Testis (tissue), 5 donors: ENCODE measurements at places on chromosomes 4 and X.
A peak's percentile ranks its signal among the peaks of the same experiment; 100 is the strongest.

DNA sequence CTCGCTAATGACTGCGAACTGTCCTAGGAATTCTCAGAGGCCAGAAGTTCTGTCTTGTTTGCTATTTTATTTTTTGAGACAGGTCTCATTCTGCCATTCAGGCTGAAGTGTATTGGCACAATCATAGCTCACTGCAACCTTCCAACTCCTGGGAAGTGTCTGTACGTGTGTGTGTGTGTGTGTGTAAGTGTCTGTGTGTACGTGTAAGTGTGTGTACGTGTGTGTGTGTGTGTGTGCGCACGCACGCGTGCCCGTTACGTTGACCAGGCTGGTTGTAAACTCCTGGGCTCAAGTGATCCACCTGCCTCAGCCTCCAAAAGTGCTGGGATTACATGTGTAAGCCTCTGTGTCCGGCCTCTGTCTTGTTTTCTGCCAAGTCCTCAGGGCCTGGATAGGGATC lies 10.4 kb upstream of the CDK16 start:
- DNase-seq, result no peak

- DNase-seq, result no peak
Observed at GRCh38 chrX:153302796-153303195, 18.8 kb downstream of the PNMA6F start.

GRCh38 chr4:159685340-159686092 lies 582.6 kb downstream of the RAPGEF2 start:
- no peak for DNase-seq

GRCh38 chr4:13902146-13902545 lies 274.6 kb upstream of the BOD1L1 start:
- DNase-seq, result no peak

- no peak for DNase-seq
Observed at GRCh38 chr4:123503698-123504363, 107.2 kb downstream of the SPRY1 start.

- no peak for DNase-seq
Observed at GRCh38 chrX:54230435-54231148, 47.5 kb upstream of the FAM120C start.

- no peak for DNase-seq
Observed at GRCh38 chr4:169071747-169072146, 61.7 kb upstream of the CBR4 start.

DNA sequence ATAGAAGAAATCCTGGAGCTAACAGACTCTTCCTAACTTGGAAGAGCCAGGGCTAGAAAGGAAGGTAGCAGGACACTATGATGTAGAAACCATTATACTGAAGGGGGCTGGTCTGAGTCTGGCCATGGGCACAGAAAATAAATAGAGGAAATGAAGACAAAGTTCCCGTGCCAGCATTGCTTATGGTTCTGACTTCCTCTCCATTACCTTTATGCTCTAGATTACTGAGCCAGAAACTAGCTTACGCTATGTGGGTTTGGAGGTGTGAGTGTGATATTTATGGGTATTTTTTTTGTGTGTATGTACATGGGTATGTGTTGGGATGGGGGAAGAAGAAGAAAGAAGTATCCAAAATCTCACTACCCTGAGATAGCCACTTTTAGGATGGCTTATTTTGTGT lies 148.3 kb downstream of the GLUD2 start:
- DNase-seq, result no peak

DNA sequence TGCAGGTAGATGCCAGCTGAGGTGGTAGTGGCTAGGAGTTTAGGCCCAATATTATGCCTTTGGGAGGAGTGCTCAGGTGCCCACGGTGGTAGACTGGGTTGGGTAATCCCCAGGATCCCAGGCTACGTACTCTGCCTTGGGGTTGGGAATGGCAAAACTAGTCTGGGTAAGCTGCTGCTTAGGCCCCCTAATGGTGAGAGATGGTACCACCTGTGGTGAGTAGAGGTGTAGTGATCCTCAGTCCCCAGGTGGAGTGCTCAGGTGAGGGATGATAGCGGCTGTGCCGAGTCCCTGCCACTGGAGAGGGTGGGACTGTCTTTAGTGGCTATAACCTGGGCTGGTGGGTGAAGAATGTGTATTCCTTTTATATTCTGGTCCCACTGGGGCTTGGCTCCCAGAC lies 75.2 kb downstream of the IL1RAPL2 start:
- no peak for DNase-seq

DNA sequence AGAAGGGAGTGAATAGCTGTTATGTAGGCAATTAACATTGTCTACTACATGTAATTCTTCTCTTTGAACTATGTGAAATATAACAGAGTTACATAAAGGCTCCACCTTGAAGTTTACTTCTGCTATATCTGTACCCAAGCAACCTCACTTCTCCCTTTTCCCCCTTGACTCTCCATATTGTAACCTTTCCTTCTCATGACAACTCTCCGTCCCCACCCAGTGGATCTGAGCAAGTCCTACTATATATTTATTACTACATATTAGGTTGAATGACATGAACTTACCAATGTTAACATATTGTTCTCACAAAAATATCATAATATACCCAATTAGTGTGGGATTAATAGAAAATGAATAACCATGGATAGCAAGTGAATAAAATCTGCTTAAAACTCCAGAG lies 93.2 kb upstream of the ATP8A1 start:
- peak; percentile 16 for DNase-seq

GRCh38 chr4:183288955-183289354 lies 31.1 kb downstream of the CLDN22 start:
- no peak for DNase-seq

DNA sequence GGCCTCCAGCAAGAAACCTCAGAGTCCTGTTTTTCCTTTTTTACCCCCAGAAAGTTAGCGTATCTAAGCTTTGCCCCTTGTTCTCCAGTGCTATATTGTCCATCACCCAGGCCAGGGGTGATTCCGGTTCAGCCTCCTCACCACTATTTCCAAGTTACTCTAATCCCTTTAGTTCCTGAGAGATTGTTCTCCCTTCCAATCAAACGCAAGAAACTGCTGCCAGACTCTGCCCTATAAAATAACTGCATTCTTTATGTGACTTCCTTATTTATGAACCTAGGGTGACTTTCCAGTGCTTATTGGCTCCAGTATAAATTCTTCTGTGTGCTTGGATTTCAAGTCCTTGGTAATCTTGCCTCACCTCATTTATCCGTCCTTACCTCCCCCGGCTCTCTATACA lies 65.7 kb downstream of the CLCN5 start:
- no peak for DNase-seq

GRCh38 chr4:6264225-6264540 lies 5.5 kb upstream of the WFS1 start:
- peak; percentile 74 for DNase-seq

DNA sequence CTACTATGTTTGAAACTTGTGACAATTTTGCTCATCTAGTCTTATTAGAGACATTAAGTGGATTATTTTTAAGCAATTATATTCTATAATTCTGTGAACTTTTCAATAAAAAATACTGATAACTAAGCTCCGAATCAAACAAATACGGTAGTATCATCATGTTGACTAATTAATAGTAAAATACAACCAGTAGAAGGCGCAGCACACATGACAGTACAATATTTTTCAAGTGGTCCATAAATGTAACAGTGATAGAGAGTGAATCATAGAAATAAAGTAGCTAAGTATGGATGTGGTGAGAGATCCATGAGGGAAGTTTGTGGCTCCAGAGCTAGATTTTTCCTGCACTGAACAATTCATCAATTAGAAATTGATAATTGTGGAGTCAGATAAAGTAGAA lies 666.2 kb downstream of the KCTD8 start:
- DNase-seq, result no peak

GRCh38 chr4:7971881-7972500 lies 32.3 kb upstream of the AFAP1 start:
- DNase-seq, result no peak

DNA sequence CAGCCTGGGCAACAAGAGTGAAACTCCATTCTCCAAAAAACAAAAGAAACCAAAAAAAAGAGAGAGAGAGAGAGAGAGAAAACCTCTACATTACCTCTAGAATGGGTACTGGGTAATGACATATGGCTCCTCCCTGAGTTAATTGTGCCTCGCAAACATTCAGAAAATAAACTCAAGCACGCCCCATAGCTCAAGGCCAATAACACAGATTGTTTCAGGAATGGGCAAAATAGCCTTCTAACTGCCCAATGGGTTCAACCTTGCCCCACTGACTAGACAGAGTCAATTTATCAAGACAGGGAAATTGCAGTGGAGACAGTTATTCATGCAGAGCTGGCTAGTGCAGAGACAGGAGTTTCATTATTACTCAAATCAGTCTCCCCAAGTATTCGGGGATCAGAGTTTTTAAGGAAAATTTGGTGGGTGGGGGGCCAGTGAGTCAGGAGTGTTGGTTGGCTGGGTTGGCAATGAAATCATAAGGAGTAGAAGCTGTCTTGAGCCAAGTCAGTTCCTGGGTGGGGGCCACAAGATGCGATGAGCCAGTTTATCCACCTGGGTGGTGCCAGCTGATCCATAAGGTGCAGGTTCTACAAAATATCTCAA lies 25.1 kb downstream of the NIPAL1 start:
- no peak for DNase-seq

DNA sequence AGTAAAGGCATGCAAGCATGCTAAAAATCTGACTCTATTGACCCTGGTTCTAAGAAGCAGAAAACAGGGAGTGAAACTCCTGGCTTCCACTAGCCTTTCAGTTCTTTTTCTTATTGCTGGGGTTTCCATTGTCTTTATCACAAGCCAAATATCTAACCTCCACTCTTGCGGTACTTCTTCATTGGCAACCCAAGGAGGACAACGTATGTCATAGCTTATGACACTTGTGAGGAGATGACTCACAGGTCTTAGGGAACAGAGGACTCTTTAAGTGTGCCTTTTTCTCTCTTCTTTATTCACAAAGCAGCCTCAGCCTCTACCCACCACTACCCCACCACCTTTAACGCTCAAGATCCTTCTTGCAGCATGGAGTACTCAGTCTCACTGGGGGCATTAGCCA lies 124.2 kb downstream of the GUCY2F start:
- DNase-seq, result no peak

DNA sequence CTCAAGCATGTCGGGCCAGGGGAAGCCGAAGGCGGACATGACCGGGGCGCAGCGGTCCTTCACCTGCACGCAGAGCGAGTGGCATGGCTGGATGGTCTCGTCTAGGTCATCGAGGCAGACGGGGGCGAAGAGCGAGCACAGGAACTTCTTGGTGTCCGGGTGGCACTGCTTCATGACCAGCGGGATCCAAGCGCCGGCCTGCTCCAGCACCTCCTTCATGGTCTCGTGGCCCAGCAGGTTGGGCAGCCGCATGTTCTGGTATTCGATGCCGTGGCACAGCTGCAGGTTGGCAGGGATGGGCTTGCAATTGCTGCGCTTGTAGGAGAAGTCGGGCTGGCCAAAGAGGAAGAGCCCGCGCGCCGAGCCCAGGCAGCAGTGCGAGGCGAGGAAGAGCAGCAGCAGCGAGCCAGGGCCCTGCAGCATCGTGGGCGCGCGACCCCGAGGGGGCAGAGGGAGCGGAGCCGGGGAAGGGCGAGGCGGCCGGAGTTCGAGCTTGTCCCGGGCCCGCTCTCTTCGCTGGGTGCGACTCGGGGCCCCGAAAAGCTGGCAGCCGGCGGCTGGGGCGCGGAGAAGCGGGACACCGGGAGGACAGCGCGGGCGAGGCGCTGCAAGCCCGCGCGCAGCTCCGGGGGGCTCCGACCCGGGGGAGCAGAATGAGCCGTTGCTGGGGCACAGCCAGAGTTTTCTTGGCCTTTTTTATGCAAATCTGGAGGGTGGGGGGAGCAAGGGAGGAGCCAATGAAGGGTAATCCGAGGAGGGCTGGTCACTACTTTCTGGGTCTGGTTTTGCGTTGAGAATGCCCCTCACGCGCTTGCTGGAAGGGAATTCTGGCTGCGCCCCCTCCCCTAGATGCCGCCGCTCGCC lies at the start of gene SFRP2:
Gene SFRP2, minus strand, starts transcription at position 671 of the 864 bp plus-strand sequence. Its CDS starts 248 bp downstream, at position 423.
- no peak for DNase-seq

- DNase-seq, result no peak
Observed at GRCh38 chr4:37068580-37068979, 176.0 kb upstream of the NWD2 start.

GRCh38 chr4:119785963-119786362 lies 157.4 kb upstream of the PDE5A start:
- no peak for DNase-seq

- no peak for DNase-seq
Observed at GRCh38 chr4:185771711-185772390, 40.1 kb downstream of the SORBS2 start.

GRCh38 chrX:35499071-35499862 lies 298.9 kb upstream of the MAGEB16 start:
- no peak for DNase-seq

DNA sequence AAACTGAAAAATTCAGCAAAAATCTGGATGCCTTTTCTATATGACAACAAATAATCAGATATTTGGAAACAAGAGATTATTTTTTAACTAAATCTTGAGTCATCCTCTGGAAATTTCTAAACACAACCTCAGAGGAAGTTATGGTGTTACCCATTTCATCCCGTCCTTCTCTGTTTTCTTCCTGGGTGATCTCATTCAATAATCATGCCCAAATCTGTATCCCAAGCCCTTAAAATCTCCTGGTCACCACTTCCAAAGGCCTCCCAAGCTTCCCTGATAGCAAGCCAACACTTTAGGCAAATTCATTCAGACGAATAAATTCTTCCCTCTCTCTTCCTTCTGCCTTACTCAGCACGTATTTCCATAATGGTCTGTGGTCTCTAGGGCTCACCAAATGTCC lies 9.7 kb upstream of the SORCS2 start:
- no peak for DNase-seq

DNA sequence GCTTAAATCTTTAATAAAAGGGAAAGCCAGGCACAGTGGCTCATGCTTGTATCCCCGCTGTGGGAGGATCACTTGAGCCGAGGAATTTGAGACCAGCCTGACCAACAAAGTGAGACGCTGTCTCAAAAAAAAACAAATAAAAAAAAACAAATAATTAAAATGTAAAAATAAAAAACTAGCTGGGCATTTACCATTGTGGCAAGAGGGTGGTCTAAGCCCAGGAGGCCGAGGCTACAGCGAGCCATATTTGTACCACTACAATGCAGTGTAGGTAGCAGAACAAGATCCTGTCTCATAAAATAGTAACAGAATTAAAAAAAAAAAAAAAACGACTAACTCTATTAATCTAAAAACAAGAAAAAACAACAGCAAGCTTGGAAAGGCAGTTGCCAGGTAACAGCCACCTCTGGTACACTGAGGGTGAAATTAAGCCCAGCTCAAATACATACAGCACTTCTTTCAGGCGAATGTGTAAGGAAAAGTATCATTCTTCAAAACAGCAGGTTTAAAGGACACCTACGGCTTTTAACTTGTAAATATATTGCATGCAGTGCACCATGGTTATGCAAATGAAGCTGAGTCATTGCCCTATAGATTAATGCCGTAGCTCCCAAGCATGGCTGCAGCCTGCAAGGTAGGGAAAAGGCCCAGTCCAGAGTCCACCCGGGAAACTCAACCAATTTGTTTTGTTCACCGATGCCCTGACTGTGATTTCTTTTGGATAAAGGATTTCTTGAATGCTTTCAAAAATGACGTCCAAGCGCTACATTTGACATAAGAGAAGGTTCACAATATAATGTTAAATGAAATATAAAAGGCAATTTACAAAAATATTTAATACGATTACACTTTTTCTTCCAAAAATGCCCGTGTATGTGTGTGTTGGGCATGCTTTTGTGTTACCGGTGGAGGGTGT lies 14.5 kb upstream of the TXLNG start:
- no peak for DNase-seq

- DNase-seq, result no peak
Observed at GRCh38 chr4:25870081-25870480, 7.3 kb upstream of the SEL1L3 start.
